ENCODE measurements at places on chromosomes 2 and 18. TPM values are rescaled to one million over a fixed set of nuclear protein-coding genes. Genes with fewer than 3 reads are reported as not detected.

The UBR3 gene
- total RNA-seq = 14.7 TPM

The LIMS4 gene
- total RNA-seq = 18.6 TPM

The ALPI gene
- total RNA-seq = not detected

The EMILIN1 gene
- 203 TPM for total RNA-seq

The MOGAT1 gene
- not detected for total RNA-seq

The TNFRSF11A gene
- 0.43 TPM for total RNA-seq

The GPR17 gene
- not detected for total RNA-seq

The MOB1A gene
- 155 TPM for total RNA-seq

The DES gene
- 7.2 TPM for total RNA-seq

The CRYGD gene
- not detected for total RNA-seq

The PIEZO2 gene
- 23.2 TPM for total RNA-seq

The LBH gene
- 2.4 TPM for total RNA-seq

The RNF144A gene
- 0.22 TPM for total RNA-seq

The EVX2 gene
- not detected for total RNA-seq

The PRSS56 gene
- total RNA-seq = not detected

The RAPH1 gene
- 33.0 TPM for total RNA-seq

The SULT1C4 gene
- not detected for total RNA-seq

The ZSWIM2 gene
- not detected for total RNA-seq

The PRKAG3 gene
- not detected for total RNA-seq

The TNS1 gene
- total RNA-seq = 164 TPM

The C1GALT1C1L gene
- total RNA-seq = 0.29 TPM

The MATN3 gene
- 2.3 TPM for total RNA-seq

The ASB18 gene
- total RNA-seq = not detected

The POTEF gene
- not detected for total RNA-seq

The CHRNG gene
- total RNA-seq = not detected

Measured in placental pericyte (primary cell).